ENCODE measurements at places on chromosomes 4 and X. TPM values are rescaled to one million over a fixed set of nuclear protein-coding genes. Genes with fewer than 3 reads are reported as not detected.

DUX4 gene
- not detected for total RNA-seq

PLK4 gene
- total RNA-seq = 76.4 TPM

MAGEE2 gene
- total RNA-seq = not detected

RADX gene
- 12.0 TPM for total RNA-seq

DNA sequence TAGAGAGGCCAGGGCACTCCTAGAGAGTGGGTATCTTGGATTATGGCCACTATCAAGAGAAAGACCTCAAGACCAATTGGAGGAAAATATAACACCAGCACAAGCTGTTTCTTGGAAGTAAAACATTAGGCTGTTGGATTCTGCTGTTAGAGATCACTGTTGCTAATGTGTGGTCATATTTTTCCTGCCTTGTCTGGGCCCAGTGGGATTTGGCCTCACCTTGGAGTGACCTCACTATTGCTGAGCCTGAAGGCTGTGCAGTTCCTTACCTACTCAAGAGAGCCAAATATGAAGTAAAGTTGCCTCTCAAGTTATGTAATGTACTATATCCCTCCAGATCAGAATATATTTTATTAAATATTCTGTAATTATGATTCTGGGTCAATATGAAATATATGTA lies 355.4 kb upstream of the CTSO start:
- no peak for DNase-seq

- no peak for DNase-seq
Observed at GRCh38 chr4:2991243-2991642, 27.9 kb downstream of the GRK4 start.

DNA sequence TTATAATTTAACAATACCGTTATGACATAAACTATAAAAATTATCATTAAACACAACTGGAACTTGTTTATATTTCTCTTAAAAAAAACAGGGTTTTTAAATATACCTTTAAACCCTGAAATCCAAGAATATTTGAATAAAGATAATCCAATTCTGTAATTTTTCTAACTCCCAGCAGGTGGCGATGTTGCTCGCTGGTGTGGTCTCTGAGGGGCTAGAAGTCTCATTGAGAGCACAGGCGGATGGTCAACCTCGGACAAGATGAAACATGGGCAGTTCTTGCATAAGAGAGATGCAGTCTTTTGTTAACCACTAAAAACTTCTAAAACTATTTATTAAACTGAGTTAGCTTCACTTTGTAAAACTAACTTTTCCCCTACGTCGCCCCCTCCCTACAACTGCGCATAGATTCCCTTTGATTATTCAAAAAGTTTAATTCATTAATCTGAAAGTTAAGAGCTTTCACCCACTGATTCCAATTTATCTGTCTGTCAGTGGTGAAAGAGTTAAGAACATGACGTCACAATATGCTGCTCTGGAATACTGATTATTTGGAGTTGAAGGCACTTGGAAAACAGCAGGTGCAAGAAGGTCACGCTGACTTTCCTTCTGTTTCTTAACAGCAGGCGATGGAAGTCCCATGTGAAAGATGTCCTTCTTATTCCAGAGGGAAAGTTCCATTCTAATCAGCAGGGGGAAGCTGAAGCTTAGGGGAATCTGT lies 29.5 kb downstream of the DMP1 start:
- DNase-seq = no peak

DNA sequence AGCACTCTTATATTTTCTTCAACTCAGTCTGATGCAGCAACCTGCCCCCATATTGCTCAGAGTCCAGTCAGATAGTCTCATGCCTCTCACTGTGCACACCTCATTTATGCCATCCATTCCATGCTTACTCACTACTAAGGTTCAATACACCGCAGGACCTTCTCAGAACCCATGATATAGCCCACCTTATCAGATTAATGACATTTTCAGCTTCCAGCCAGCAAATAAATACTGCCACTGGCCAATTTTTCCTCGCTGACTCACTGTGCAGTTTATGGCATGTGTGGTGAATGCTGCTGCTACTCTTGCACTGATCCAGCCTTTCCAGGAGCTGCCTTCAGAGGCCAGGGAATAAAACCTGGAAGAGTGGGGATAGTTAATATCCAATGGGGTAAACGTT lies 380.6 kb upstream of the SPOCK3 start:
- DNase-seq = no peak

DNA sequence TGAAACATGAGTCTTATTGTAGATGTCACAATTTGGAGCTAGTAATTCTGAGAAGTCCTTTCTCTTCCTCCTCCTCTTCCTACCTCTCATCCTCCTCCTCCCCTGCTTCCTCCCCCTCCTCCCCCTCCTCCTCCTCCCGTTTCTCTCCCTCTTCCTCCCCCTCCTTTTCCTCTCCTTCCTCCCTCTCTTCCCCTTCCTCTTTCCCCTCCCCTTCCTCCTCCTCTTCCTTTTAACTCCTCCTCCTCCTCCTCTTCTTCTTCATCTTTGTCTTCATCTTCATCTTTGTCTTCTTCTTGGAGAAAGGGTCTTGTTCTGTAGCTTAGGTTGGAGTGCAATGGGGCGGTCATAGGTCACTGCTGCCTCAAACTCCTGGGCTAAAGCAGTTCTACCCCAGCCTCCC lies 161.8 kb downstream of the PCDH7 start:
- DNase-seq = no peak

GRCh38 chr4:113243312-113243711 lies 193.9 kb downstream of the ANK2 start:
- DNase-seq = no peak

All from activated naive CD4-positive, alpha-beta T cell treated with anti-CD3 and anti-CD28 coated beads, Interleukin-2, amount 50 U/mL, for 72 hours (primary cell).